ENCODE measurements at places on chromosomes 13 and 19. TPM values are rescaled to one million over a fixed set of nuclear protein-coding genes. Genes with fewer than 3 reads are reported as not detected.

DNA sequence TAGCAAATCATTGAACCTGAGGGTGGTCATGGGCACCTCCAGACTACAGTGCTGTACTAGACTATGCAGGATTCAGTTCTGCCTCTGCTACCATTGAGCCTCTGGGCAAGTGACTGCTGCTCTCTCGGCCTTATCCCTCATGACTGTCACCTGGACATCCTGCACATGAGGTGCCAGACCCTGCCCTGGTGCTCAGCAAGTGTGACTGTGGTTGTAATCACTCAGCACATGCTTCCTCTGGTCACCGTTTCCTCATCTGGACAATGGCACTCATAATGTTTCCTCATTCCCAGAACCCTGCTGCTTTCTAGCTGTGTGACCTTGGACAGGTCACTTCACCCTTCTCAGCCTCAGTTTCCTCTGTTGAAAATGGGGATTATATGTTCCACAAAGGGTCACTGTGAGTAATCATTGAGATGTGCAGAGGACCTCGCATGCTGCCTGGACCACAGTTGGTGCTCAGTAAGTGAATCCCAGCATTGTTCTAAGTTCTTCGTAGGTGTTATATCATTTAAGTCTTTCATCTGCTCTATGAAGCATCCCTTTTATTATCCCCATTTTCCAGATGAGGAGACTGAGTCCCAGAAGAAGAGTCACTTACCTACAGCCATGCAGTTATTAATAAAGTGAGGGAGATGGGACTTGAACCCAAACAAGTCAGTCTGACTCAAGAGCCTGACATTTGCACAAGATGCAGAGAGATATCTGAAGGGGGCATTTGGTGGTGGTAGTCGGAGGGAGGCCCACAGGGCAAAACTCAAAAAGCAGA lies 3.2 kb downstream of the SYT3 start:
- DNase-seq = no peak

- no peak for DNase-seq
These were observed 986.0 kb upstream of the SPRY2 start for GRCh38 chr13:81326913-81327312.

DNA sequence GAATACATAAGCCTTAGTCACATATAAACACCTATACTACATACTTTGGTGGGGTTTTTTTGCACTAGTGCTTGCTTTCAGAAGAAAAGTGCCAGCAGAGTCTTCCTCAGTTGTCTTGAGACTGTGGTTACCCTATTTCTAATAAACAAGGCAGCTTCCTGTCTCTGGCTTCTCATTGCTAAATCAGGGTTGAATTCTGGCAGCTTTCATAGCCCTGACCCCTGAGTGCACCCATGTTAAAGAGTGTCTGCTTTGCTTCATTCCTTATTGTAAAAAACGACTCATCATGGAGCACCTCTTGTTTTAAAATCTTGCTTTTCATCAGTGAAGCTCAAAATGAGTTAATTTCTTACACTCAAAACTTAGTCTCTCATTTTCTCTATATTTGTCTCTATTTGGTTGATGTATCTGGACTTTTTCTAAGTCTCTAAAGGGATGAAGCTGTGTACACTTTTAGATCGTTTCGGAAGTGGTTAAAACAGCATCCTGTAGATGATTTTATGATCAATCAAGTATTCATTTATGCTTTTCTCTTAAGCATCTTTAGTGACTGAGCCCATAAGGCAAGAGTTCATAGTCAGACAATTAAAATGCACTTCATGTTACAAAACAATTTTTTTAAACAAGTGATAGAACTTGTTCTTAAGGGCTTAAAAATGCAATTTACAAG lies 72.1 kb downstream of the KLF12 start:
- peak; percentile 47 for DNase-seq

- no peak for DNase-seq
These were observed 289.5 kb downstream of the SHISA2 start for GRCh38 chr13:25762281-25762680.

- DNase-seq = no peak
These were observed 12.8 kb downstream of the CIB3 start for GRCh38 chr19:16160445-16160942.

GRCh38 chr19:54172471-54173358 lies at the start of gene TMC4:
TMC4 (minus strand) TSS chr19:54173160; CDS start chr19:54173117, 43 bp downstream.
- DNase-seq = no peak

DNA sequence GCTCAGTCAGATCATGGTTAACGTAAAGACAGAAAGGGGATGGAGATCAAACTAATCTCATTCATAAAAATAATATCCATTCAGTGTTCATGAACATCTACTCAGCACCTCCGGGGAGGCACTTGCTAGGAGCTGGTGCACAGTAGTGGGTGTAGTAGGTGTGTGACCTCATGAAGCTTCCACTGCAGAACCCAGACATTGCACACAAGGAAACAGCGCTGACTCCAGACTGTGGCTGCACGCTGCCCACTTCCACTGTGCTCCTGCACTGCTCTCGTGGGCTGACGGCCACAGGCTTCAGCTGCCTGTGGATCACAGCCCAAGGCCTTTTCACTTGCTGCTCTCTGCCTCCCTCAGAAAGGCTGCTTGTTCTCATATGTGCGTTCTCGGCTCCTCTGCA lies 214.4 kb upstream of the ZNF507 start:
- no peak for DNase-seq

- no peak for DNase-seq
These were observed 81.2 kb downstream of the TBC1D4 start for GRCh38 chr13:75400775-75401174.

GRCh38 chr13:61110732-61111131 lies 304.9 kb downstream of the PCDH20 start:
- no peak for DNase-seq

DNA sequence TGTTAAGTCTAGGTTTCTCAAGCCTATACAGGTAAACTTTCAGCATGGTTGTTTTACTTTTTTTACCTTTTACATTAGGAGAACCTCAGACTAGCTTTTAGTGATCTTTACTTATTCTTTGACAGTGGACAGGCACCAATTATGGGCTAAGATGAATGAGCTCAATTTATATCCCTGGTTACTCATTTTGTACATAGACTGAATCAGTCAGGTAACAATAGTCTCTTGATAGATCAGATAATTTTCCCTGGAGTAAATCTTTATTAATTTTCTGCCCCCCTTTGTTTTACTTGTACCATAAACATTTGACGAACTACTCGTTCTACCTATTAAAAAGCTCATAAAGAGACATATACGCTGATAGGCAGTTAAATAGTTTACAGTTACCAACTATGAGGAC lies 22.8 kb downstream of the SPART start:
- no peak for DNase-seq

DNA sequence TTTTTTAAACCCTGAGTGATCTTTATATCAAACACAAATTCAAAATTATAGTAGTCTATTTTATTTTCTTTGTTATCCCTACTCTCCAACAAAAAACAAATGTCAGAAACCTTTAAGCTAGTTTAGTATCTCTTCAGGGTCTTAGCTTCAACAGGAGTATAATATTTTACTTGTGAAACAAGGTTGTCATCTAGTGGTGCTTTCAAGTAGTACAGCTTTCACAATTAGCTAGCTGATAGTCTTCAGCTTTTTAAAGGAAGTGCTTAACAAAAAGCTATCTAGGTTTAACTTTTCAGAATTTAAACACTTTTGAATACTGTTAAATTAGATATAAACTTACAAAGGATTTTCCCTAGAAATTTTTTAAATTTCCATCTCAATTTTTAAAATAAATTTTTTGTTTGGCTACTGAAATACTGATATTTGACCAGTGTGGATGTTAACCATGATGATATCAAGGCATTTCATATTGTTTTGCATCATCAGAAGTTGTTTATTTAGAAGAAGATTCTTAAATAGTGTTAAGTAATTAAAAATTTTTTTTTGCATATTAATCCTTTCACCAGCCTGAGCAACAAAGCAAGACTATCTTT lies 34.2 kb downstream of the TDRD3 start:
- peak; percentile 72 for DNase-seq

DNA sequence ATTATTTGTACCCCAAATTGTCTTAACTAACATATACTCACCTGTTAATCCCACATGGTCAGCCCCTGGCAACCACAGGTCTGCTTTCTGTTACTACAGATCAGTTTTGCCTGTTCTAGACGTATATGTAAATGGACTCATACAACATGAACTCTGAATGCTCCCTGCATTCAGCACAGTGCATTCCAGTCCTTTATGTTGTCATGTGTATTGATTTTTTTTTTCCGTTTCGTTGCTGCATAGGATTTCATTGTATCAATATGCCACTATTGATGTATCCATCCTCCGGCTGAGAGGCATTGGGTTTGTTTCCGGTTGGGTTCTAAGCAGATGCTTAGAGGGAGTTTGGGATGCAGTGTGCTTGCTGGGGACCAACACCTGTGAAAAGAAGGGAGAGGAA lies 36.1 kb upstream of the TNFRSF19 start:
- no peak for DNase-seq

GRCh38 chr13:31629085-31629780 lies 110.1 kb upstream of the RXFP2 start:
- peak; percentile 40 for DNase-seq

DNA sequence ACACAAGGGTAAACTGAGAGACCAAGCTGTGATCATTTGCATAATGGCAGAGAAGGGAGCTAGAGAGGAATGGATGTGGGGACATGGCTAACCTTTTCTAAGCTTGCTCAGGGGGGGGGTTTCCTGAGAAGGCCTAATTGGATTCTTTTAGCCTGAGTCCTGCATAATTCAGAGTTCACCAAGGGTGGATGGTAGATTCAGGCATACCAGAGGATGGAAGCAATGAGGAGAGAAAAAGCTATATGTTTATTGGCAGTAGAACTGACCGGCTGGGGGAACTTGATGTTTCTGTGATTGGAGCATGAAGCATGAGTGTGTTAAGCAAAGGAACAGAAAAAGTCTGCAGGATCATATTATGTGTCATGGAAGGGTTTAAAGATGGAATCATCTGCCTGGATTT lies 65.9 kb upstream of the KLF12 start:
- DNase-seq = peak; percentile 86

DNA sequence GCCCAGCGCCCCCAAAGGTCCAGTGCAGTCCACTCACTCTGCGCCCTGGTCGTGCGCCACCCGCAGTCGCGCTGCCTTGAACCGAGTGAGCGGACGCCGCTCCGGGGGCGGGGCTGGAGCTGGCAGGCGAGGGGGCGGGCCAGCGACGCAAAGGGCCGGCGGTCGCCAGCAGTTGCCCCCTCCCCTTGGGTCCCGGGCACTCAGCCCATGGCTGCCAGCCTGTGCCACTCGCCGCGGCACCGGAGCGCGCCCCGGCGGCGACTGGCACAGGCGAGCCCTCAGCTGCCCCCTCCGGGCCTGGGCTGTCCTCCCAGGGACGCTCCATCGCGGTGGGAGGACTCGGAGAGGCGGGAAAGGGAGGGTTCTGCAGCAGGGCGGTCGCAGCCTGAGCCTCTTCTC lies at the start of gene S1PR5:
Gene S1PR5, minus strand, starts transcription at position 87 of the 399 bp plus-strand sequence. CDS start 2,436 bp downstream, outside the sequence.
- DNase-seq = no peak

DNA sequence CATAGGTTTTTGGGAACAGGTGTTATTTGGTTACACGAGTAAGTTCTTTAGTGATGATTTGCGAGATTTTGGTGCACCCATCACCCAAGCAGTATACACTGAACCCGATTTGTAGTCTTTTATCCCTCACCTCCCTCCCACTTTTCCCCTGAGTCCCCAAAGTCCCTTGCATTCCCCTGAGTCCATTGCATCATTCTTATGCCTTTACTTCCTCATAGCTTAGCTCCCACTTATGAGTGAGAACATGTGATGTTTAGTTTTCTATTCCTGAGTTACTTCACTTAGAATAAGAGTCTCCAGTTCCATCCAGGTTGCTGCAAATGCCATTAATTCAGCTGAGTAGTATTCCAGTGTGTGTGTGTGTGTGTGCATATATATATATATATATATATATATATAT lies 97.2 kb upstream of the EDNRB start:
- DNase-seq = no peak

DNA sequence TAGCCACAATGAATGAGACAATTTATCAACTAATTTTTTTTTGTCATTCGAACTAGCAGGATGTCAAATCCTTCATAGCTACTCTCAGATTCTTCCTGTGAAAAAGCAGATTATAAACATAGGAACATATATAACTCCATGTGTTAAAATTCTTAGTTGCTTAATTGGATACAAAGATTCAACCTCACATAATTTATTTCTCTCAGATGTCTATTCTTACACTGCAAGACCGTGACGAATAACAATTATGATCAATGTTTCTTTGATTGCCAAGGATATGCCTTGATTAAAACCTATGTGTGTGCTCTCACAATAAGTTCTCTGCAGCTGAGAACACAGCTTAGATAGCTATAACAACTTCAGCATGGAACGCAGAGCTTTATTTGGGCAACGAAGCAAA lies 872.7 kb downstream of the PCDH9 start:
- no peak for DNase-seq

DNA sequence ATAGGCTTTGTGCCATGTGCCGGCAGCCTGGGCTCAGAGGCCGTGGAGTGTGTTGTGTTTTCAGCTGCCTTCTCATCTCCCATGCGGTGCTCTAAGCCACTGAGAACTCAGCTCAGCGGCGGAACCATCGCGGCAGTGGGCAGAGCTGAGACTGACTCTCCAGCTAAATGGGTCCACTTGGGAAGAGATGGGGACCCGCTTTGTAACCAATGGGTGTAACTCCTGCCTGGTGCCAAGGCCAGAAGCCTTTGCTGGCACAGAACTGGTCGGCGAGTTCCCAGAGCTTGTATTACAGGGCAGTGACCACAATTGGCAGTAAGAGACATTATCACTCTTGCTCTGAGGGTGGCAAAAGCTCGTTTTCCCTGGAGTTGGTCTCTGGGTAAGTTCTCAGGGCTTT lies 183.0 kb downstream of the STK24 start:
- DNase-seq = no peak

- DNase-seq = no peak
These were observed 18.3 kb downstream of the NCLN start for GRCh38 chr19:3203805-3204645.

DNA sequence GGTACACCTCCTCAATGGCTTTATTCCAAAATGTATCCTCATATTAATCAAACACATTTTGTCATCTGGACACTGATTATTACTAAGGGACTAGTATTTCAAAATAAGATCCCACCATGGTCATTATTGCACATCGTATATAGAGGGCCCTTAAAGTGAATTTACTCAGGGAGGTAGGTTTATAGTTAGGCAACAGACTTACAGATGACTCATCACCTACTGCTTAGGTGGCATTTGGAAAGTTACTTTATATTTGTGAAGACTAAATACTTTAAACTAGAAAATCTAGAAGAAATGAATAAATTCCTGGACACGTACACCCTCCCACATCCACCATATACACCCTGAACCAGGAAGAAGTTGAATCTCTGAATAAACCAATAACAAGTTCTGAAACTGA lies 353.0 kb downstream of the KCTD12 start:
- DNase-seq = peak; percentile 42

FFAR2 gene
- polyA plus RNA-seq = not detected

CCL25 gene
- not detected for polyA plus RNA-seq

SYCN gene
- polyA plus RNA-seq = not detected

PCDH9 gene
- 2.4 TPM for polyA plus RNA-seq

CFD gene
- 3.8 TPM for polyA plus RNA-seq

DCAF15 gene
- 31.9 TPM for polyA plus RNA-seq

ZNF121 gene
- polyA plus RNA-seq = 2.0 TPM

Measured in IMR-90 (cell line).